ENCODE measurements at places on chromosomes 3 and 15.
A peak's percentile ranks its signal among the peaks of the same experiment; 100 is the strongest.

DNA sequence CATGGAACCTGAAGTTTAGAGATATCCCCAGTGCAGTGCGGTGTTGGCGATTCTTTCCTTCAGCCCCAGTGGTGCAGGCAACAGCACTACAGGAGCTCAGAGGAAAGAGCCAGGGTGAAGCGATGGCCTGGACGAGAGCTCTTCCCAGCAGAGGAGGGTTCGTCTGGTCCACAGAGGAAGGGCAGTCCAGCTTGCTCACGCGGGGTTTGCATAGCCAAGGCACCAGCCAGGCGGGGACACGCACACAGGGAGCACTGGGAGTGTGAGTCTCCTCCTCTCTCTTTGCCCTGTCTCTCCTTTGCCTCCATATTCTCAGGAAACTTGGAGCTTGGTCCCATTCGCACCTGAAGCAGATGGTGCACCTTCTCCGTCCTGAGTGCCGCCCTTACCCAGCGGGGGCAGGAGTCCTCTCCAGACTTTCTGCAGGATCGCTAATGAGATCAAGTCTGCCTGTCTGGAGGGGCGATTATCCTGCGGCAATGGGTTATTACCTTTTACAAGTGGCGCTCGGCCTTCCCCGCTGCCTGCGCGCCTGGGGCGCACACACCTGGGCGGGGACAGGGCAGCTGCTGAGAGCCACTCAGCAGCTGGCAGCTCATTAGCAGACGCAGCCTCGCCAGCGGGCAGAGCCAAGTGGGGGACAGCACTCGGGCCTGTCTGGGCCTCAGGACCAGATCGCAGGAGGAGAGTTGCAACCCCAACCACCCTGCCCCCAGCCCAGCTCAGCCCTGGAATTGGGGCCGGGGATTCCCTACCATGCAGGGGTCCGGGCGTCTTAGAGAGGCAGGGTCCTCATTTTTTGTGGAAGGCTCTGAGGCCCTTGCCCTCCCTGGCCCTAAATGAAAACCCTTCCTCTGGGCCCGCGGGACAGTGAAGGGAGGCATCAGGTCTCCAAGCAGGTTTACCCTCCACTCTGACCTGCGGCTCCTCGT, 119.0 kb upstream of the MEF2A start:
- no peak for DNase-seq

- no peak for DNase-seq
Observed at GRCh38 chr15:70284438-70285214, 186.9 kb upstream of the TLE3 start.

GRCh38 chr3:9205345-9206143, 43.9 kb downstream of the SRGAP3 start:
- no peak for DNase-seq

GRCh38 chr3:20563251-20563650, 377.2 kb upstream of the SGO1 start:
- DNase-seq, result no peak

GRCh38 chr3:169348276-169348675, 315.2 kb downstream of the MECOM start:
- no peak for DNase-seq

- no peak for DNase-seq
Observed at GRCh38 chr3:108062051-108062450, 28.8 kb downstream of the CD47 start.

GRCh38 chr3:99410789-99411311, 227.5 kb upstream of the COL8A1 start:
- DNase-seq, result no peak

DNA sequence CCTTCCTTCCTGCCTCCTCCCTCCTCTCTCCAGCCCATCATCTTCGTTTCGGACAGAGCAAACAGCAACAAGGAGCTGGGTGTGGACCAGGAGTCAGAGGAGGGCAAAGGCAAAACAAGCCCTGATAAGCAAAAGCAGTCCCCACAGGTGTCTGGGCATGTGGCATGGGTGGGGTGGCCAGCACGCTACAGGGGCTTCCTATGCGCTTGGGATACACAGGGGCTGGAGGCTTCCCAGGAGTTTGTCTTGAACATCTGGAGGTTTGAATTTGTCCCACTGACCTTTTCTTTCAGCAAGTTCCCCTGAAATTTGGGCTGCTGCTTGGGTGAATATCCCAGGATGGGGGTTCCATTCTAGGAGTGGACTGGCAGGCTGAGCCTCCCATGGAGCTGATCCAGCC, 48.9 kb downstream of the CAPN3 start:
- DNase-seq, result no peak

DNA sequence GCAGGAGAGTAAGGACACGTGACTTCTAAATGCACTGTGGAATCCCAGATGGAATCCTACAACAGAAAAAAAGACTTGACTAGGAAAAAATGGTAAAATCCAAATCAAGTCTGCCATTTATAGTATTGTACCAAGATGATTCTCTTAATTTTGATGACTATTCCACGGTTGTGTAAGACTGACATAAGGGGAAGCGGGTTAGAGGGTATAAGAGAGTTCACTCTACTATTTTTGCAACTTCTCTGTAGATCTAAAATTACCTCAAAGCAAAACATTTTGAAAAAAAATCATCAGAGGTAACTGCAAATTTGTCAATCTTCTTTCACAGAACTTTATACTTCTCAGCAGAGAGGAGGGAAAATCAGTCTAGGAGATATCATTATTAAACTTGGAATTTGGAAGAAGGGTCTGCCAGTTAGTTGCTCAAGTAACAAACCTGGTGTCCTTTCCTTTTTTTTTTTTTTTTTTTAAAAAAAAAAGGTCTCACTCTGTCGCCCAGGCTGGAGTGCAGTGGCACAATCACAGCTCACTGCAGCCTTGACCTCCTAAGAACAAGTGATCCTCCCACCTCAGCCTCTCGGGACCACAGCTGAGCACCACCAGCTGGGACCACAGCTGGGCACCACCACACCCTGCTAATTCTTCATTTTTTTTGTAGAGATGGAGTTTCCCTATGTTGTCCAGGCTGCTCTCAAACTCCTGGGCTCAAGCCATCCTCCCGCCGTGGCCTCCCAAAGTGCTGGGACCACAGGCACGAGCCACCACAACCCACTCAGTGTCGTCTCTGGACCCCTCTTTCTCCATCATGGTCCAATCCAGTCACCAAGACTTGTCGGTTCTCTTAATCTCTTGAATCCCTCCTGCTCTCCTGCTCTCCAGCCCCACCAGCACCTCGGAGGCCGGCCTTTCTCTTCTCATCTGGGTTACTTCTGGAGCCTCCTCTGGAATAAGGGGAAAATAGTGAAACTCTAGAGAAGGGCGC, 14.9 kb upstream of the HES1 start:
- no peak for DNase-seq

DNA sequence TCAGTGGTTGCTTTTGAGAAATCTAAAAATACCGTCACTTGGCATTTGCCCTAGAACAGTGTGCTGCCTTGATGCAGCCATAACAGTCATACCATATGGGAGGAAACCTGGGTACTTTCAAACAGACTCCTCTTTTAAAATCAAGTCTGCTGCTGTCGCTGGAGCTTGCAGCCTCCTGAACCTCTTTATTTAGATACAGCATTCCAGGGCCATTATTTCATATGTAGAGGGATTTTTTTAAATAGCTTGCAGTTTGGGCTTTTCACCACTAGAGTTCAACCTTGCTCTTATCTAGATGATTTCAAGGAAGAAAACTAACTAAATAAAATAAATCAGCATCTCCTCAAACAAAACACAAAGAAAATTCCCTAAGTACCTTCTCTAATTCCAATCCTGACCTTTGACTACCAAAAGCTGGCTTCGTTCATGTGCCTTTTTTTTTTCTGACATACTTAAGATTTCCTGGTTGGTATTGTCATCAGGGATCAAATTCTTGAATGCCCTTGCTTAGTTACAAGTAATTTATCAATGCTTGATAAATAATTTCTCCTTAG, 111.6 kb downstream of the KBTBD8 start:
- no peak for DNase-seq

GRCh38 chr3:180068023-180068422, 31.3 kb upstream of the PEX5L start:
- no peak for DNase-seq

- DNase-seq, result no peak
Observed at GRCh38 chr3:157067114-157067513, 92.8 kb downstream of the CCNL1 start.

- DNase-seq, result no peak
Observed at GRCh38 chr3:189680723-189681122, 49.5 kb downstream of the TP63 start.

DNA sequence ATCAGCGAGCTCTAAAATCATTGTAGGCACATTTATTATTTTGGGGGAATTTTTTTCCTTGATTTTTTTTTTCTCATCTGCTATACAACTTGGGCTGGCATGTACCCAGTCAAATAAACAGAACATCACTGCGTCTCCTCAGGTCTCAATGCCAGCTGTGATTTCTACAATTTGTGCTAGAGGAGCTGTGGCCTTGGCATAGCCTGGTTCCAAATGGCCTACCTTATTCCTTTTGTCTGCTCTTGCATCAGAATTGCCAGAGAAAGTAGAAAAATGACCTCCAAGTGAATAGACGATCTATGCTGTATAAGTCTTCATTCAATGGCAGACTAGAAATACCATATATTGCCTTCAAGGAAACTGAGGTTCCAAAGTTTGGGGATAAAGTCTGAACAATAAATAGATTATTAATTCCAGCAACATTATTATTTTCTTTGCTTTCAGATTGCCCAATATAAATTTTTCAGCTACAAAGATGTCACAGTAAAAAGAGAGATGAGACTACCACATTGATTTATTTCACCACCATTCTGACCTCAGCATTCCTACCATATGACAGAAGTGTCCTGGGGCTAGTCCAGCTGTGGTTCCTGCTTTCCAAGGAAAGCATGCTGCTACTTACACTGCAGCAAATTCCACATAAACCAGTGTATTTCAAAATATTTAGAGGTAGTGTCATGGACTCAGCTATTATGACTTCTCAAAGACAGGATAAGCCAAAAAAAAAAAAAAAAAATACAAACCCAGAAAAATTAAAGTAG, 493.9 kb upstream of the ZNF385D start:
- DNase-seq, result no peak

DNA sequence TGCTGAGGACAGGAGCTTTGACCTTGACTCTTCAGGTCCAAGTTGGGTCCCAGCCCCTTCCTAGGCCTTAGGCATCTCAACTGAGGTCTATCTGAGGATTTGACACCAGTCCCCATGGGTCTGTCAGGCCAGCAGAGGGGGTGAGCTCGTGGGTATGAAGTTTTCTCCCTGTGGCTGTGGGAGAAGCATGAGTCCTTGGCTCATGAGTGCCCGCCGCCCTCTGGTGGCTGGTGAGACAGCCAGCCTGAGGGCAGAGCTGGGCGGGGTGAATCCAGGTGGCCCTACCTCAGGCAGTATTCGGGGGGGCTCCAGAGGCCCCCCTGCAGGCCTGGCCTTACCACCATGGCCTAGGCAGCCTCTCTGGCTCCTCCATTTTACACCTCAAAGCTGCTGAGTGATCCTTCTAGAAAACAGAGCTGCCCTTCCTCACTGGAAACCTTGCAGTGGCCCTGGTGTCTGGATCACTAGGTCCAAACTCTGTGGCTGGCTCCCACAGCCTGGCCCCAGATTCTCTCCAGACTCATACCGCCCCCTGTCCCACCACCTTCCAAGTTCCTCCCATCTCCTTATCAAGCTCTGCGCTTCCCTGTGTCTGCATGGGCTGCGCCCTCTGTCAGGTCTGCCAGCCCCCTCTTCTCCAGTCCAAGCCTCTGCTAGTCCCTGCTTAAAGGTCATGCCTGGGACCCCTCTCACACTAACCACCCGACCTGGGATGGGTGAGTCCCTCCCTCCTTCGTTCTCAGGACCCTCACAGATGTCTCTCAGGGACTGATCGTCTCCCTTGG, 16.1 kb downstream of the SH2D7 start:
- peak; percentile 72 for DNase-seq

DNA sequence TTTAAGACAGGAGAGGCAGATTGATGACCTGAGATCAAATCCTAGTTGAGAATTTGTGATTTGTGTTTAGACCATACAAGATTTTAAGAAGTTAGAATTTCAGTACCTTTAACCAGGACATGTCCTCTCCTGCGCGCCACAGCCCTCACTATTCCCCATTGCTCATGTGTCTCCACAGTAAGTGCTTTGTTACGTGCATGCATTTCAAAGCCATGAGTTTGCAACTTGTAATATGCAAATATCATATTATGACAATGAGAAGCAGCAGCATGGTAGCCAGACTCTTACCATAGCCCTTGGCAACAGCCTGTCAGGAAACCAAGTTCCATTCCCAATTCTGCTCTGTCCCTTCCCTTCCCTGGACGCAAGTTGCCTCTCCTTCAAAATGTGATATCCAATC, 73.3 kb upstream of the ATP13A5 start:
- no peak for DNase-seq

- DNase-seq, result no peak
Observed at GRCh38 chr3:158974904-158975303, 173.1 kb downstream of the MFSD1 start.

DNA sequence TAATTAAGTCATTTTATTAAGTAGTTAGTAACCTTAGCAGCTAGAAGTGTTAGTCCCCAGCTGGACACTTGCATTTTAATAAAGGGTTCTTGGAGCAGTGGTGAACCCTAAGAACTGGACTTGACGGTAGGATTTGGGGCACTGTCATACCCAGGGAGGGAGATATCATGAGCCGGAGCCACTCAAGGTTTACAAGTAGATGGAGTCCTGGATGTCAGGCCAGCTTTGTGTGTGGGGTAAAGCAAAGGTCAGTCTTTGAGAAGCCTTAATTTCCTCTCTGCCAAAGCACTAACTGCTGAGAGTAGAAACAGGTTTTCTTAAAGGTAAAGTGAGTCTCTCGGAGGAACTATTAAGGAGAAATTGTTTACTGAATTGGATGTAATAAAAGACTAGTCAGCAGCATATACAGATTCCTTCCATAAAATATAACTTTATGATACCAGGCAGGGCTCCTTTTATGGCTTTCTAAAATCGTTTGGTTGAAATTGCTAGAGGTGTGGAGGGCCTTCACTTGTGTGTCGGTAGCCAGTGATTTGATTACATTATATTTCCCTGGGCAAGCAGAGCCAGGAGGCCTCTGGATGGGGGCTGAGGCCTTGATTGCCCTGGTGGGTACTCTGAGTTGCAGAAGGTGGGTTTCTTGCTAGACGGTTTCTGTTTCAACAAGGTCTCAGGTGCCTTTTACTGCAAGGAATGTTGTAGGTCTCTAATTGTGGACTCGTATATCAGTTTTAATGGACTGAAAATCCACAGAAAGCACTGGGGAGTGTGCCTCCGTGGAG, 23.1 kb downstream of the SQOR start:
- no peak for DNase-seq

GRCh38 chr3:148381051-148381450, 316.7 kb upstream of the AGTR1 start:
- no peak for DNase-seq

GRCh38 chr3:4687167-4687566, 194.0 kb downstream of the ITPR1 start:
- DNase-seq, result no peak

DNA sequence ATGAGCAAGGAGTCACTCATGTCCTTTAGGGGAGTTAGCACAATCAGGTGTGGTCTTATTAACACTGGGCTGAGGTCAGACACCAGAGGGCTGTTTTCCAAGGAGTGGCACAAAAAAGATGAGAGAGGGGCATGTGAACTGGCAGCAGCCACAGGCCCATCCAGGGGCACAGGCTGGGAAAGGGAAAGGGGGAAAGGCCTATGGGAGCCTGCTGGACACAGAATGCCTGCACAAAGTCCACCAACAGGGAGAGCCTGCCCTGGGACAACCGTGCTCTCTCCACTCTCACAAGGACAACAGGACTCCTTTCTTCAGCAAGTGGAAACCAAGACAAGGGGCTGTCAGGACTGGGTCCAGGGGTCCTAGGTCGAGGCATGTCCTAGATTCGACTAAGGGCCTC, 109.6 kb downstream of the ADCY5 start:
- no peak for DNase-seq

- DNase-seq, result no peak
Observed at GRCh38 chr3:143952569-143953072, 19.0 kb upstream of the DIPK2A start.

GRCh38 chr3:23800731-23801130, 5.0 kb upstream of the UBE2E1 start:
- no peak for DNase-seq
